ENCODE measurements at places on chromosomes 3 and 15. TPM values are rescaled to one million over a fixed set of nuclear protein-coding genes. Genes with fewer than 3 reads are reported as not detected.

DNA sequence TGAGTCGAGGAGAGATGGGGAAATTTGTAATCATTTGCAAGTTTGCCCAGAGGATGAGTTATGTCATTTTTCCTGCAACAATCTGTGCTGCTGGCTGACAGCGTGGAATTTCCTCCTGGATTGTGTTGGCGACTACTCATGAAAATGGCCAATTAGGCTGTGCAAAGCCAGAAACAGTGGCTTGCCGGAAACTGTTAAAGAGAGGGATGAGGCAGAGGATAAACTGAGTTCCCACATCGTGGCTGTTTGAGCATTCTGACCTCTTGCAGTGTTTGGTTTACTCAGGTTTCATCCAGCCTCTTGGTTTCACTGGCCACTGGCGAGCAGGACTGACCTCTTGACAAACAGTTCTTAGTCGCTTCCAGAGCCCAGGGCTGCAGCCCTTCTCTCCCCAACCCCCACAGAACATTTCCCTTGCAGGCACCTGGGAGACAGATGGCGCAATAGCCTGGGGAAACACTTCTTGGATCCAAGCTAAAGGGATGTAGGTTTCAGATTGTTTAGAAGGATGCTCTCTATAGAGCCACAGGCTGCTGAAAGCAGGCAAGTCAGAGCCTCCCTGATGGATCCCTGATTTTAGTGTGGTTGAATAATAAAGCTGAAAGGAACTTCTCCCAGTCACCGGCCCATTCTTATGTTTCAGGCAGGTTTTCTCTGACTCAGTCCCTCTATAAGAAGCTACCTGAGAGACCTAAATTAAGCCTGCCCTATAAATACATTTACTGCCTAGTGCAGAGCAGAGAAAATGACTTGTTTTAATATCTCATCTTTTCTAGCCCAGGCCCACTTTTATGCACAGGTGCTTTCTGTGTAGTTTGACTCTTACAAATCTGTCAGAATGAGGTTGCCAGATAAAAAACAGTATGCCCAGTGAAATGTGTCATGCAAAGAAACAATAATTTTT, 92.8 kb upstream of the UBE2E1 start:
- peak; percentile 97 for DNase-seq

GRCh38 chr3:44039006-44039405, 202.7 kb upstream of the TOPAZ1 start:
- no peak for DNase-seq

- no peak for DNase-seq
Observed at GRCh38 chr3:86379280-86379679, 611.7 kb downstream of the VGLL3 start.

DNA sequence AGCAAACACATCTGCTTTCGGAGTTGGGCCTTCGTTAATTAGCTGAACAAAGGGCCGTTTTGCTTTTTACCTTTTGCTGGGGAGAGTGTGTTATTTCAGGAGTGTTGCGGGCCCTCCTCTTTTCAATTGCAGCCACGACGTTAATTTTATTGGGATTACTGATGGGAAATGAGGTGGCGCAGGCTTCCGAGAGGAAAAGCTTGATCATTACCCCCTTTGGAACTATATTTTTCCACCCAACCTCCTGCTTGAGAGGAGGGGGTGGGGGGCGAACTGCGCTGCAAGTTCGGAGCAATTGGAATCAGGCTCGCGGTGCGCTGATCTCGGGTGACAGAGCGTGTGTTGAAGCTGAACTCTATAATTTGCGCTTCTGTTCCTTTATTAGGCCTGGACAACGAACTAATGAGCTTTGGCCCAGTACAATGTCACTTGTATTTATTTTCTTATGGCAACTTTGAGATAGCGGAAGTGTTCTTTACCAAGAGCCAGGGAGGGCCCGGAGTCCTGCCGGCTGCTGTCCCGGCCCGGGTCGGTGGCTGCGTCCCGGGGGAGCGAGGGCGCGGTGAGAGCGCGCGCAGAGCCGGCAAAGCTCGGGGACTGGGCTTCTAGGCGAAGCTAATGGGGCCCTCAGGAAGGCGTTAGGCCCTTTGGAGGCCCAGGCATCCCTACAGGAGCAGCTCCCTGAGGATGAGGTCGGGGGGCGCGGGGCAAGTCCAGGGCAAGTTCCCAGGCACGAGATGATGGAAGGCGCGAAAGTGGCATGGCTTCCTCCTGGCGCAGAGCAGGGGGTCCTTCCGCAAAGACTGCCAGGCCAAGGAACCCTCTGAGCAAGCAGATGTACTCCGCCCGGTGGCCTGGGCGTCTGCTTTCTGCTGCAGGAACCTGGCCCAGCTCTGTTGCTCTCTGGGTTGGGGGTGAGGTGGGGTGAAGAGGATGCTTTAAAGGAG, 12.9 kb downstream of the NR2F2 start:
- DNase-seq, result no peak

GRCh38 chr15:98422130-98422478, 226.2 kb upstream of the IGF1R start:
- no peak for DNase-seq

DNA sequence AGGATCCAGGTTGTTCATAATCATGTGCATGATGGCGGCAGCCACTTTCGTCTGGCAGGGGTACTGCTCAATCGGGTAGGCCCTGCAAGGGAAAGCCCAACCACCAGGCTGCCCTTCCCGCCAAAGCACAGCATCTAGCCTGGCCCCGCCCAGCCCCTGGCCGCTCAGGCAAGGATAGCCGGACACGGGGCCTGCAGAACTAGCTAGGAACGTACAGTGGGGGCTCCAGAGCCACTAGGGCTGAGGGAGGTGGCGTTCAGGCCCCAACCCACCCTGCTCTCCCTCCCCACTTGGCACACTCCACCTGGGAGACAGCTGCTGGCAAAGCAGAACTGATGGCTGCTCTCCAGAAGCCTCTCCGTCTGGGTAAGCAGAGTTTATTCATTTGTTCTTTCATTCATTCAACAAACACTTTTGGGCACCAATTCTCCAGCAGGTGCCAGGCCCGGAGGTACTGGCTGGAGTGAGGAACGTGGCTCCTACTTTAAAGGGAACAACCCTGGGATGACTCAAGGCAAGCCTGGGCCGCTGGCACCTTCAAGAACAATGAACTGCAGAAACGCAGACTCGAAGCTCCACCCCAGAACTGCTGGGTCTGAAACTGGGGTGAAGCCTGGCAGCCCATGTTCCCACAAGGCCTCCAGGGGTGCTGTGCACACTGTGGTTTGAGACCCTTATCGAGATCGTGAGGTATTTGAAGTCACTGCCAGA, 7.8 kb downstream of the UROC1 start:
- DNase-seq, result no peak

Gene TRH
- not detected for total RNA-seq

Gene CACNA2D2
- not detected for total RNA-seq

Gene GLT8D1
- 108 TPM for total RNA-seq

Gene PIERCE2
- 1.3 TPM for total RNA-seq

Gene RBMS3
- 85.9 TPM for total RNA-seq

Gene ZBBX
- not detected for total RNA-seq
